ENCODE measurements at places on chromosomes 3 and 15.

- DNase-seq = no peak
These were observed 7.9 kb upstream of the EOMES start for GRCh38 chr3:27729748-27730611.

DNA sequence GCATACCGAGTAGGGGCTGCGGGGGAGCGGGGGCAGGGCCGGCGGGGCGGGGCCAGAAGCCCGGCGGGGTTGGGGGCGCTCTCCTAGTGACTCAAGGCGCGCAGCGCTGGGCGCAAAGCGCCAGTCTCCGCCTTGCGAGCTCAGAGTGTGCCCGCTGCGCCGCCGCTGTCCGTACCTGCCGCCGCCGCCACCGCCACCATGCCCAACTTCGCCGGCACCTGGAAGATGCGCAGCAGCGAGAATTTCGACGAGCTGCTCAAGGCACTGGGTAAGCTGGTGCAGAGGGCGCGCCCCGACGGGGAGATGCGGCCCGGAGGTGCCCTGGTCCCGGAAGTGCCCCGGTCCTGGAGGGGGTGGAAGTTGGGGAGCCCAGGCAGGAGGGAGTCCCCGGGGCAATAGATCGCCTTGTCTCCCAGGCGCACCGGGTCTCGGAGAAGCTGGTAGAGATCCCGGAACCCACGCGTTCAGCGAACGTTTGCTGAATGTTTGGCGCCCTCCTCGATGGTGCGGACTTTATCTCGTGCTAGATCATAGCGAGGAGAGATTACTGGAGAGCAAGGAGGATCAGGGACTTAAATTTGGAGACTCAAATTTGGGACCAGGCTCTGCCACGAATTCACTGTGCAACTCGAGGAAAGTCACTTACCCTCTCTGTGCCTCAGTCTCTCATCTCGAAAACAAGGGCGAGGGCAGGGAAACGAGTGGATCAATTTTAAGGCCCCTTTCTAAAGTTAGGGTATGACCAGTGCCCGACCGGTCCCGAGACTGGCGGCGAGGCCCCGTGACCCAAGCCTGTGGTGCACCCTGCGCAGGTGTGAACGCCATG, at the start of gene CRABP1:
Gene CRABP1 (plus strand): TSS at position 123 of the 826 bp plus-strand sequence. CDS start 76 bp downstream, at position 199.
- DNase-seq = no peak

- no peak for DNase-seq
These were observed 59.6 kb downstream of the SLC12A8 start for GRCh38 chr3:125152951-125153350.

DNA sequence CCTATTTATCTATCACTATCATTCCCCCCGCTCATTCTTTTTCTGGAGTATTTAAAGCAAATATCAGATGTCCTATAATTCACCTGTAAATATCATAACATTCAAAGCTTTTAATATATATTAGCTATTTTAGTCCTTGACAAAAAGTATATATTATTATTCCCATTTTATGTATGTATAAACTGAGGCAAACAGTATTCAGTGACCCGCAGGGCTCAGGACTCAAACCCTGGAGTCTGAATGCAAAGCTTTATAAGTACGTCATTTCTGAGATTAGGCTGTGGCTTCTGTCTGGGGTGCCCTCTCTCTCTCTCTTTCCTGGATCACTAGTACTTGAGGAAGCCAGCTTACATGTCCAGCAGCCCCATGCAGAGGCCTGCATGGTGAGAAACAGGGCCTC, 20.4 kb upstream of the PDCD6IP start:
- DNase-seq = no peak

DNA sequence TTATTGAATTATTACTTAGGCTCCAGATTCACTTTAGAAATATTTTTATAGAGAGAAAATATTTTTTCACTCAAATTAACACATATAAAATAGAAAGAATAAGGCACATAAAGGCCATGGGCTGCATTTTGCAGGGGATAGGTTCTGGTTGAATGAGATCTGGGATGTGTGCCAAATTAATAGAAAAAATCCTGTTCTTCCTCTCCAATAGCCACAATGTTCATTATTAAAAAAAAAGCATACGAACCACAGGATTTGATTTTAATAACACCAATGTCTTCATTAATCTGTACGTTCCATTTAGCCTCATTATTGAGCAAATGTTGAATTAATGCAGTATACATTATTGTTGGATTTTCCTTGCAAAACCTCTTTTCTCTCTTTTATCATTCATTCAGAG, 622.8 kb upstream of the AGTR1 start:
- DNase-seq = no peak
